GOT3 (cell line): ENCODE measurements at places on chromosomes 11 and 22.

GRCh38 chr22:40567106-40567505 lies 69.4 kb downstream of the MRTFA start:
- DNase-seq: no peak

DNA sequence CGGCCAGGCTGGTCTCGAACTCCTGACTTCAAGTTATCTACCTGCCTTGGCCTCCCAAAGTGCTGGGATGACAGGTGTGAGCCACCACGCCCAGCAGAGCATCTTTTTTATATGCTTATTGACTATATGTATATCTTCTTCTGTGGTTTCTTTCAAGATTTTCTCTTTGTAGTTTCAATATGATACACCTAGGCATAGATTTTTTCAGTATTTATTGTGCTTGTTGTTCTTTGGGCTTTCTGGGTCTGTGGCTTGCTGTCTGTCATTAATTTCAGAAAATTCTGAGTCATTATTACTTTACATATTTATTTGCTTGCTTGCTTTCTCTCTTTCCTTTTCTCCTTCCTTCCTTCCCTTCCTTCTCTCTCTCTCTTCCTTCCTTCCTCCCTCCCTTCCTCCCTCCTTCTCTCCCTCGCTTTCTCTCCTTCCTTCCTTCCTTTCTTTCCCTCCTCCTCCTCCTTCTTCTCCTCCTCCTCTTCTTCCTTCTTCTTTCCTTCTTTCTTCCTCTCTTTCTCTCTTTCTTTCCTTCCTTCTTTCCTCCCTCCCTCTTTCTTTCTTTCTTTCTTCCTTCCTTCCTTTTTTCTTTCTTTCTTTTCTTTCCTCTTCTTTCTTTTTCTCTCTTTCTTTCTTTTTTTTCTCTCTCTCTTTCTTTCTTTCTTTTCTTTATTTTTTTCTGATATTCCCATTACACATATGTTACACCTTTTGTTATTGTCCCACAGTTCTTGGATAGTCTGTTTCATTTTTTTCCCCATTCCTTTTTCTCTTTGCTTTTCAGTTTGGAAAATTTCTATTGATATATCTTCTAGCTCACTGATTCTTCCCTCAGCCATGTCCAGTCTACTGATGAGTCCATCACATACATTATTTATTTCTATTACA lies 10.9 kb upstream of the DCHS1 start:
- no peak for DNase-seq

- DNase-seq: no peak
Observed at GRCh38 chr22:39183991-39184585, 31.6 kb upstream of the CBX7 start.

DNA sequence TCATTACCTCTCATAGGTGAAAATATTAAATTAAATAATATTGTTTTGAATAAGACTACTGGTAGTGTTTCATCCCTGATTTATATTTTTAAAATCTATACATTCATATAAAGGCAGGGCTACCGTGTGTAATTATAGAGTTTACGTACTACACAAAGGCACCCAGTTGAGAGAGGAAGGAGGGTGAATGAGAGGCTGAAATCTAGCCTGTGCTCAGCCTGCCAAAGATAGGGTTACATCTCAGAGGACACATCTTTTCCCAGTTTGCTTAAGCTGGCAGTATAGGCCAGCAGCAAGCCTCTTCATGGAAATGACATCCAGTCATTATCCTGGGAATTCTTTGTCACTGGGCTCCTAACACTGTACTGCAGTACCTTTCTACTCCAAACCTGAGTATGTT lies 7.5 kb upstream of the B3GNT6 start:
- no peak for DNase-seq

GRCh38 chr22:48798281-48799226 lies 1029.1 kb downstream of the BRD1 start:
- DNase-seq: no peak

DNA sequence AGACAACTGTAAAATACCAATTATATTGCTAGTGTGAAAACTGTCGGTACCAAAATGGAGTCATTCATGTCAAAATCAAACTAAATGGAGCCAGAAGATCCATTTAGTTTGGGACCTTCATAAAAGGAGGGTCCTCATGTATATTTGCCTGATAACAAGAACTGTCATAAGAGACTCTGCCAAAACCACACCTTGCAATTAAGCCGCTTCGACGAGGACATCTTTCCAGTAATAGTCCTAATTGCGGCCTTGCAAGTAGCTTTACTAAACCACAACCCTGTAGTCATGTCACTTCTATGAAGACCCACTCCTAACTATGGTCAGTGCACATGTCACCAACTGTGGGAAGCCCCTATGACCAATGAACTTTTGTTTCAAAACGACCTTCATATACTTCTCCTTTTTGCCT lies 9.4 kb downstream of the UBQLN3 start:
- no peak for DNase-seq

- DNase-seq: no peak
Observed at GRCh38 chr11:116582571-116582970, 190.2 kb downstream of the BUD13 start.

DNA sequence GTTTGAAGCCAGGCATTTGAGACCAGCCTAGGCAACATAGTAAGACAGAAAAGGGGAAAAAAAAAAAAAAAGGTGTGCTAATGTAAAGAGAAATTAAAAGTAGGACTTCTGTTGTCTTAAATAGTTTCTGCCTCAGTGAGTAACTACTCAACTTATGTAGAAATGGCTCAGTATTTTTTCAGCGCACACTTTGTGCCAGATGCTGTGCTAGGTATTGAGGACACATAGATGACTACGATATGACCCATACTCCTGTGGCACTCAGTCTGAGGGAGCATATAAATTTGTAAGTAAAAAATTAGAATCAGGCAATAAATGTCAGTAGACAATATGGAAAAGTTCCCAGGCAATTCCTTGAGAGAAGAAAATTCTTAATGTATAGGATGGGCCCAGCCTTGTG lies 93.9 kb downstream of the YAP1 start:
- no peak for DNase-seq
